Esophagus muscularis mucosa (tissue), 4 donors: ENCODE measurements at places on chromosomes 11 and 22. TPM values are rescaled to one million over a fixed set of nuclear protein-coding genes. Genes with fewer than 3 reads are reported as not detected.

- no peak for DNase-seq
- H3K4me1 ChIP-seq: peaks cover 31% of the 10 kb centered on the region
- H3K36me3 ChIP-seq: no peaks in the 10 kb centered on the region
- no peak overlapping the region for H3K4me3 ChIP-seq
- no peaks in the 10 kb centered on the region for H3K27me3 ChIP-seq
- H3K27ac ChIP-seq: no peak overlapping the region
Observed at GRCh38 chr11:11208994-11209393, 144.1 kb downstream of the CSNK2A3 start.

Gene IFITM10
- 0.58 TPM for total RNA-seq

- DNase-seq: no peak
- H3K36me3 ChIP-seq: peaks cover 71% of the 10 kb centered on the region
- H3K27ac ChIP-seq: no peak overlapping the region
- no peaks in the 10 kb centered on the region for H3K27me3 ChIP-seq
- H3K4me1 ChIP-seq: no peaks in the 10 kb centered on the region
Observed at GRCh38 chr11:34086554-34087283, 18.7 kb upstream of the NAT10 start.

DNA sequence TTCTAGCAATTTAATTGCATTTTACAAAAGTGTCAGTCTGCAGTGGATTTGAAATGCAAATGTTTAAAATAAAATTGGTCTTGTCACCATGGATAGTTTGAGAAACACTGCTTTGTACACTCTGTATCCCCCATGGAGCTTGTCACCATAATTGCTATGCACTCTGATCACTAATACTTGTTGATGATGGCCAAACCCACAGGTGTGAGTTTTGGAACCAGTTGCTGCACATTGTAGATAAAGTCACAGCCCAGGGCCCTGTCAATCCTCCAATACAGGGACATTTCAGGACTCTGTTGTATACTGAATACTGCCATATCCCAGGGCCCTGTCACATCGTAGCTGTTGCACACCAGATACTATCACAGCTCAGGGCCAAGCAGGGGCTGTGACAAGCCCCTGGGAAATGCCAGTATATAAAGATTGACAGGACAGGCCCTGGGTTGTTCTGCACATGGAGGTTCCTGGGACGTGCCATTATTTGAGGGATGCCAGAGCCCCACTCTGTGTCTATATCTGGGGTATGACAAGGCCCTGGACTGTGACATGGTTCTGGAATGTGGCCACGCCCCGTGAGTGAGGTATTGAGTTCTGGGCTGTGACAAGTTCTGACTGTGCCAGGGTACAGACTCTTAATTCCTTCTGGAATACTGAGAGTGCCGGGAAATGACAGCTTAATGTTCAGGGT lies 27.9 kb upstream of the SMPD1 start:
- H3K36me3 ChIP-seq: no peaks in the 10 kb centered on the region
- DNase-seq: no peak
- H3K4me1 ChIP-seq: peaks cover 7% of the 10 kb centered on the region
- H3K4me3 ChIP-seq: no peak overlapping the region
- H3K27ac ChIP-seq: no peak overlapping the region
- no peaks in the 10 kb centered on the region for H3K27me3 ChIP-seq

DNA sequence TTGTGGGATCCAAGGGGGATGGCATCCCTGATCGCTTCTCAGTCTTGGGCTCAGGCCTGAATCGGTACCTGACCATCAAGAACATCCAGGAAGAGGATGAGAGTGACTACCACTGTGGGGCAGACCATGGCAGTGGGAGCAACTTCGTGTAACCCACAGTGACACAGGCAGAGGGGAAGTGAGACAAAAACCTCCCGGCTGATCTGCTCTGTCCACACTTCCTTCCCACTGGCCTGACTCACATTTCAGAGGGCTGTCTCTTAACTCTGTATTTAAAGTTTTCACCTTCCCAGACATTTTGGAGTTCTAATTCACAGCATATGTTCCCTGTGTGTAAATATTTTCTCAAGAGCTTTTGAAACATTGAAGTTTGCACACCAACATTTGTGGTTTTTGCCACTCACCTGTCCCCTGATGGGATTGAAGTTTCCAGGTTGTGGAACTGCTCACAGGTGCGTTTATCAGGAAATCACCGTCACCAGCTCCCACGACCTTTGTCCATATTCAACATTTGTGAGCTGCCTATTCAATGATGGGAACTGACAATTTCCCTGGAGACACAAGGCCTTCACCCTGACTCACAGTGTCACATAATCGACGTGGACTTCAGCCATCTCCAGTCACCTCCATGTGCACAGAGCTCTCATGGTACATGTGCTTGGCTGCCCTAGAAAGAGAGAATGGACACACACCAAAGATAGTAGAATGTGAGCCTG lies 99.2 kb downstream of the VPREB1 start:
- no peaks in the 10 kb centered on the region for H3K36me3 ChIP-seq
- H3K4me3 ChIP-seq: no peak overlapping the region
- no peaks in the 10 kb centered on the region for H3K27me3 ChIP-seq
- DNase-seq: peak; percentile 34
- H3K4me1 ChIP-seq: no peaks in the 10 kb centered on the region
